IPS DF 6.9 (cell line): ENCODE measurements at places on chromosomes 4 and X.

DNA sequence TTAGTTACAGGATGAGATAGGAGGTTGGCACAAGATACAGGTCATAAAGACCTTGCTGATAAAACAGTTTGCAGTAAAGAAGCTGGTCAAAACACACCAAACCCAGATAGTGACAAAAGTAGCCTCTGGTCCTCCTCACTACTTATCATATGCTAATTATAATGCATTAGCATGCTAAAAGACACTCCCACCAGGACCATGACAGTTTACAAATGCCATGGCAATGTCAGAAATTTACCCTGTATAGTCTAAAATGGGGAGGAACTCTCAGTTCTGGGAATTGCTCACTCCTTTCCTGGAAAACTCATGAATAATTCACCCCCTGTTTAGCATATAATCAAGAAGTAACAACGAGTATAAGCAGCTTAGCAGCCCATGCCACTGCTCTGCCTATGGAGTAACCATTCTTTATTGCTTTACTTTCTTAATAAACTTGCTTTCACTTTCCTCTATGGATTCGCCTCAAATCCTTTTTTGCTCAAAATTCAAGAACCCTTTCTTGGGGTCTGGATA is 1254.4 kb downstream of the PCDH7 start:
- no peak for DNase-seq

- DNase-seq, result no peak
Measured at GRCh38 chr4:79413032-79413885, 5.2 kb upstream of the GK2 start.

- DNase-seq, result no peak
Measured at GRCh38 chrX:31139961-31140360, 68.1 kb upstream of the FTHL17 start.

- no peak for DNase-seq
Measured at GRCh38 chr4:41146196-41146595, 68.1 kb downstream of the APBB2 start.

- DNase-seq, result no peak
Measured at GRCh38 chr4:184355111-184355604, 119.2 kb downstream of the IRF2 start.

GRCh38 chrX:7147413-7147977 is at the start of gene STS:
TSS of gene STS (plus strand) at chrX:7147712. CDS start at chrX:7253200, 105,488 bp downstream.
- DNase-seq, result no peak

DNA sequence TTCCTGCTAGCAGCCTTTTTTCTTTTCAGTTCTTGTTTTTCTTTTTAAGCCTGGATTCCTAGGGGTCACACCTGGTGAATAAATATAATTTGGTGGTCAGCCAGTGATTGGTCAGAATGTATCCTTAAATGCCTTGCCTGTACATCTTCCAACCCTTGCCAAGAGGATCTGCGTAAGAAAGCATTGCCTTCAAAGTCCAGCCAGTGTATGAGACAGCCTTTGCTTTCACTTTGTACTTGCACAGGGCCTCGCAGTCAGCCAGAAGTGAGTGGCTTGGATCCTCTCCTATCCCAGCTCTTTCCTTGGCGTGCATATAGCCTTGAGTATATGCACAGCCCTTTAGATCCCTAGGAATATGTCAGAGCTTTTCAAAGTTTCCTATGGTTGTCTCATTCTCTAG is 22.2 kb downstream of the KANTR start:
- DNase-seq, result no peak

- peak; percentile 31 for DNase-seq
Measured at GRCh38 chrX:70030301-70030767, 19.4 kb downstream of the AWAT2 start.

- no peak for DNase-seq
Measured at GRCh38 chrX:57282568-57282967, 3.9 kb upstream of the FAAH2 start.

DNA sequence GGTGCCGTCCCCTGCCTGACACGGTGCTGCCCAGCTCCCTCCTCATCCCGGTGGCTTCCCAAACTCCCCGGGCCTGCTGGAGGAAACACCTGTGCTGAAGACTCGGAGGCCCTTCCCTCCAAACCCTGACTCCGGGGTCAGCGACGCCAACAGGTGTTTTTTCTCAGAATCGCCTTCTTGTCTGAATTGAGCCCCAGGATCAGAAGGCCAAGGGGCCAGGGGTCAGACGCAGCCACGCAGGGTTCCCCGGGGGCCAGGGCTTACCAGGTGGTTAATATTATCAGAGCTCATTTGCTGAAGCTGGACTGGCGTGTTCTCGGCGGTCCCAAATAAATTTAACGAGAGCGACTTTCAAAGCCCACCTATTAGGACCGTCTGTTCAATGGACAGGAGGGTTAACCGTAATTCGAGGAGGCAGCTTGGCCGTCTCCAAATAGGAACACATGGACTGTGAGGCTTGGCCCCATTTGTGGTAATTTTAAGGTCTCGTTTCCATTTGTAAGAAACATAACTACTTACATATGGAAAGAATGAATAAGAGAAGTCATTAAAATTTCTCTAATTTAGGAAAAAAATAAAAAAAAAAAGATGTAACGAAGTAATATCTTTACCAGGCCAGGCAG is 239.3 kb downstream of the CRLF2 start:
- no peak for DNase-seq

- no peak for DNase-seq
Measured at GRCh38 chrX:116239944-116240840, 69.6 kb downstream of the AGTR2 start.

GRCh38 chr4:184344435-184344834 is 126.8 kb upstream of the ENPP6 start:
- DNase-seq, result no peak

DNA sequence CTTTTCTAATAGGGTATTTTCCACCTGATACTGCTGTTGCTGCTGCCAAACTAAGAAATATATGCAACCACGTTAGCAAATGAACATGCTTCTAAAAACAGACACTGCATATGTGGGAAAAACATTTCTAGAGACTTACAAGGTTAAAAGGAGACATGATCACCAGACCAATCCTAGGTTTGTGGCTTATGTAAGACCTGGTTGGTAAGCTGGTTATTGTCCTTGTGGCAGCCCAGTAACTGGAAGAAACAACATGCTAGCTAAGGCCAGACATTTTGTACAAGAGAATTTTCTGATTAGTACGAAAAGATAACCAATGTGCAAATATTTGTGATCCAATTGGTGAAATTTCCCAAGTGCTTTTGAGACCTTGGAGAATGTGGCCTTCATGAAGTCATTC is 112.0 kb downstream of the AFF2 start:
- DNase-seq, result no peak

DNA sequence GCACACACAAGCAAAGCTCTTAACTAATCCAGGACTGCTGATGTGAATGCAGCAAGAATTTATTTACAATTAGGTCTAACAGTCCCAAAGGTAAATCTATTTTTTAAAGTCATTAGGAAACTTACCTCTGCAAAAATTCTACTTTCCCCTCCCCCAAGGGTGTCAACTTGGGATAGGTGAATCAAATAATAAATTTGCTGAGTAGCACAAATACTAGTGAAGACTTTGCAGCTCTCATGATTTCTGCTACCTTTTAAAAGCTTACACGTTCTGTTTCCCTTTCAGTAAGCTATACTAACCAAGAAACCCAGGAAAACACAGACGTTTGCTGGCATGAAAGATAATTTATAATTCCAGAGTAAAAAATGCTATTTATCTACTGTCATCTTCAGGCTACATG is 296.6 kb upstream of the SLC7A11 start:
- DNase-seq, result no peak

DNA sequence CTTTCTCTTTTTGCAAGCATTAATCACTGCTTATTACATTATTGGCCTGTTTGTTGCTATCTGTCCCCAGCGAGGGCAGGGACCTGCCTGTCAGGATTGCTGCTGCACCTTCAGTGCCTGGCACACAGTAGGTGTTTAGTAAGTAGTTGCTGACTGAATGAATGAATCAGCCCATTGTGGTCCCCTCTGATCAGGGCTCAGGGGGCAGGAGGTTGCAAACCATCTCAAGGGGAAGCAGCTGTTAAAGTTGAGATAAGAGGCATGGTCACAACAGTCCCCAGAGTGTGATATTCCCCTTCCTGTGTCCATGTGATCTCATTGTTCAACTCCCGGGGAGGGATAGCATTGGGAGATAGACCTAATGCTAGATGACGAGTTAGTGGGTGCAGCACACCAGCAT is 85.4 kb downstream of the WFS1 start:
- no peak for DNase-seq

DNA sequence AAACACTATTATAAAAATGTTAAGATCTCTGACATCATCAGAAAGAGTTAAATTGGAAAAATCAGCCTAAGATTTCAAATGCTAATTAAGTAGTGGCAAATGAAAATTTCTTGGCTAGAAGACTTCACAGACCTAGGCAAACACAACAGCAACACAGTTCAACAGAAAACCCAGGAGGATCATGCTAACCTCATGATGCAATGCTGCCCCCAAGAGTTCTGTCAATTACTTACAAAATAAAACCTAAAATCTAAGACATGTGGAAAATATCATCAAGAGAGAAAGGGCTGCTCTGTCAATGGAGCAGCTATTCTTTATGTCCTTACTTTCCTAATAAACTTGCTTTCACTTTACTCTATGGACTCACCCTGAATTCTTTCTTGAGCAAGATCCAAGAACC is 21.0 kb downstream of the S100G start:
- DNase-seq, result no peak

- DNase-seq, result no peak
Measured at GRCh38 chr4:159460371-159460770, 357.5 kb downstream of the RAPGEF2 start.

- no peak for DNase-seq
Measured at GRCh38 chr4:25844961-25845712, 17.7 kb downstream of the SEL1L3 start.

- no peak for DNase-seq
Measured at GRCh38 chr4:44186096-44186849, 262.3 kb downstream of the KCTD8 start.

- DNase-seq, result no peak
Measured at GRCh38 chr4:8702516-8703400, 110.2 kb downstream of the CPZ start.

DNA sequence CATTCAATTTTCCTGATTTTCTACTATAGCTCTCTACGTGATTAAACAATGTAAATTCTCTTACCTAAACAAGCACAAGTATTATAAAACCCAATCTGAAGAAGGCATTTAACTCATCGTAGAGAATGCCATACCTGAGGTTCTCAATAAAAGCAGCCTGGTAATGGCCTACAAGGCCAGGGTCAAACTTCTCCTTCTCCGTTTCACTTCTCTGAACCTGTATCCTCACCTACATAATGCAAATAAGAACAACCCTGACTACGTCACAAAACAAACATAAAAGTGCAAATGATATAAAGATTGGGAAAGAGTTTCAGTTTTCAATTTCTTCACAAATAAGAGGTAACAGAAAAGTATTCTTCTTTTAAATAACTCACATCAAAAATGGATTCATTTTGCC is 55.6 kb upstream of the STS start:
- DNase-seq, result no peak

- DNase-seq, result no peak
Measured at GRCh38 chr4:100742045-100742444, 224.2 kb upstream of the EMCN start.

DNA sequence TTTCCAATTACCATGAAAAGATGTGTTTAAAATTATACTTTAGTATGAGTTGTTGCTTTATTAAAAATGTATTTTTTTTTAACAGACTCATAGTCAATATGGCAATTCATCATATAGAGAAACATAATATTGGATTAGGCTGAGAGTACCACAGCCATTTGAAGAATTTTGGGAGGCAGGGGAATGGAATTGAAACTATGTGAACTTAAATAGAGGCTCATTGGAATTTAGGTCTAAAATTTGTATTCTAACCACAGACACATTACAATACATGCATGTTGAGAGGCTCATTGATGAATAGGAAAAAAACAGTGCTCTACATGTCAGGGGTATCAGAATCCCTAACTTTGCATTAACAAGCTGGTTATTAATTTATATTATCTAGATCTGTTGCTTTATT is 269.6 kb downstream of the DKK2 start:
- no peak for DNase-seq

- DNase-seq, result no peak
Measured at GRCh38 chr4:114005569-114006442, 26.4 kb upstream of the ARSJ start.

DNA sequence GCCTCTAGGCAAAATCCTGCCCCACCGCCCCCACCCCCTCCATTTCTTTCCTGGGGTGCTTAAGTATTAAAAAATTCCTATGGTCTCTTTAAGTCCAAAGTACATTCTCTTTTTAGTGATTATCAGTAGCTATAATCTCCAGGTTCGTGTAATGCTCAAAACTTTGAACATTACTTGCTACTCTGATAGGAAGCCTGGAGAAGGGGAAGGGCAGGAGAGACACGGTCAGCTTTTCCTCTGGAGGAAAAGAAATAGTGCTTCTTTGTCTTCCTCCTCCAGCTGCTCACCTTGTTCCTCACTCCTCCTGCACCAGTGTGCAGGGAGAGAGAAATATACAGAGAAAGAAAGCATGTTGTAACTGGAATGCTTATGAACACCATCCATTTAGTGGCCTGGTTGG is 80.4 kb downstream of the PPP1R2C start:
- DNase-seq, result no peak
